ENCODE measurements at places on chromosomes 5 and 9.

GRCh38 chr9:120702075-120702474 is 12.2 kb downstream of the MEGF9 start:
- no peak for DNase-seq

- no peak for DNase-seq
Observed at GRCh38 chr5:3349704-3350565, 245.7 kb upstream of the IRX1 start.

DNA sequence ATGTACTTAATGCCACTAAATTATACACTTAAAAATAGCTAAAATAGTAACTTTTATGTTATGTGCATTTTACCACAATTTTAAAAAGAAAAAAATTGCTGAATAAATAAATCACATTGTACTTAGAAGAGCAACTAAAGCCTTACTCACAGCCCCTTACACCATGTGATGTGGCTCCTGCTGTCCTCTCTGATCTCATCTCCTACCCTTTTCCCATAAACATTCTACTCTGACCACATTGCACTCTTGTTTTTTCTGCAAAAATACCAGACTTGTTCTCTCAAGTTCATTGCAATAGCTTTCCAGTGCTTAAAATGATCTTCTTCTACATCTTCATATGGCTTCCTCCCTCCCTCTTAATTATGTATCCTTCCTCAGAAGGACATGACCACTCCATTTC is 268.4 kb downstream of the ELAVL2 start:
- DNase-seq: no peak

GRCh38 chr5:66161356-66161755 is 17.3 kb downstream of the SREK1 start:
- DNase-seq: no peak

DNA sequence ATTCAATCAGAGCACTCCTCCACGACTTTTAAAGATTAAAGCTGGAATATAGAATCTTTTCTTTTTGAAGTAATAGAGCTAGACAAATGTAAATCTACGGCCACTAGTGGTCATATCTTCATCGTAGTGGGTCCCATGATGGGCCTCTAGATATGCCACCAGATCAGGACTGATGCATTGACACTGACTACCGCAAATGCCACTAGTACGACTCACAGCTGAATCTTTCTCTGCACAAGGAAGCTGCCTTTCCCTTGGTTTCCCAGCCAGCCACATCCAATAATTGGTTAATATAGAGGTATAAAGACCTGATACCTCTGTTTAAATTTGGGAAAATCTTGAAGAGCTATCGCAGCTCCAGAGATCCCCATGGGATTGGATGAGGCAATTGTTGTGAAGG is 37.8 kb upstream of the ADRB2 start:
- DNase-seq: no peak

DNA sequence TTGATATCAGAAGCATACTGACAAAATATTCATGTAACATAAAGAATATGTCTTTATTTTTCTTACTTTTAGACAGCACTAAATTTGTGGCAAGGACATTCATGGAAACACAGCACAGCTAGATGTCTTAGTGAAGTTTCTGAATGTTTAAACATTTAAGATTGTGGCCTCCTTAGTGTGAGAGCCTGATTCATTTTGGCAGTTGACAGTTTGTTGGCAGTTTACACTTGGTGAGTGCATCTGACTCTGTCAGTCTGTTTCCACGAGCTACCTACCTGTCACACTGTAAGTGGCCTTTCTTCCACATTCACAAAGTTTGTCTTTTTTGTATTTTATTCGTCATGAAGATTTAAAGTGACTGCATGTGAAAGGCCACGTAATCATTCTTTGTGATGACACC is 436.8 kb downstream of the TUSC1 start:
- DNase-seq: no peak

- DNase-seq: no peak
Observed at GRCh38 chr9:19781240-19781639, 7.6 kb downstream of the SLC24A2 start.

DNA sequence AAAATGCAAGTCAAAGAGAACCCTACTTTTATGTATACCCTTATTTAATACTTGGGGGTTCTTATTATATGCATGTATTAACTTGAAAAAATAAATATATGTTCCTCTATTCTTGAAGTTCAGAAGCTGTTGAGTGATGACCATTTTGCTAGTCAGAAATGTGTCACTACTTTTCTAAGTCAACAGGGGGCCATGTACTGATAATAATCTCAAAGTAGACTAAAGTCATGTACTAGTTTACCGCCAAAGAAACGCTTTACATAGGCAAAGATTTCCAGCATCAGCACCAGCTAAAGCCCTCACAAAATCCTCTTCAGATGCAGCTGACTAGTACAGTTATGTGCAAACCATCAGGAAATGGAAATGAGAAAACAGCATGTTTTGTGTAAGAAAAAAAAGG is 5.7 kb upstream of the BHMT start:
- no peak for DNase-seq
